Stimulated activated naive CD8-positive, alpha-beta T cell treated with anti-CD3 and anti-CD28 coated beads, Interleukin-15, amount 100 ng/mL, for 72 hours (primary cell): ENCODE measurements at places on chromosomes 7 and 10.

GRCh38 chr7:13745530-13745929 lies 243.9 kb downstream of the ETV1 start:
- no peak for DNase-seq

- DNase-seq = peak; percentile 26
Observed at GRCh38 chr10:87635498-87636312, 24.0 kb upstream of the PAPSS2 start.

DNA sequence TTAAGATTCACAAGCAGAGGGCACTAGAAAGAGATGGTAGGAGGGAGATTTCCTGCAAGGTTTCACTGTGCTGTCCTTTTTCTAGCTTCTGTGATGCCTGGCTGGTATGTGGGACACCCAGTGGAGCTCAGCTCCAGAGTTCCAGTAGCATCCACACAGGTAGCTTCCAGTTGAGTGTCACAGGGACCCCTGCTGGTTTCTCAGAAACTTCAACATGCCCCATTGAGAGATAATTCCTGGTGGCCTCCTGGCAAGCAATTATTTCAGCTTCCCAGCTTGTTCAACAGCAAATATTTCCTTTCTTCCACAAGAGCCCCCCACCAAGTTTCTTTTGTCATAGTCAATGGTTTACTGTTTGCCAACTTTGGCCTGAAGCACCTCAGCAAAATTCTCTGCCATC lies 858.7 kb downstream of the REEP3 start:
- no peak for DNase-seq

GRCh38 chr7:137970253-137970975 lies 31.5 kb downstream of the CREB3L2 start:
- DNase-seq = no peak

DNA sequence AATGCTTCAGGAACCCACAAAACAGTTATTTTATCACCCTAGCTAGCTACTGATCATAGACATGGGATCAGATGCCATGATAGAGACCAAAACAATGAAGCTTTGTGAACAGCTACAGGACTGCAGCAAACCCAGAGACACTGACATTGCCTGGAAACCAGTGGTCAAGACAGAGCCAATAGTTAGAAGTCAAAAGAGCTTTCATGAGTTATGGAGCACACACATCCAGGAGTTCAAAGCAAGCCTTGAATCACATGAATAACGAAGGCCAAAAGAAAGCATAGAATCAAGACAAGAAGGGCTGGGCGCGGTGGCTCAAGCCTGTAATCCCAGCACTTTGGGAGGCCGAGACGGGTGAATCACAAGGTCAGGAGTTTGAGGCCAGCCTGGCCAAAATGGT lies 34.5 kb upstream of the GSAP start:
- no peak for DNase-seq
